Left renal cortex interstitium (tissue), 4 donors: ENCODE measurements at places on chromosomes 3 and 15.

GRCh38 chr3:160099834-160100233, 111.2 kb downstream of the IL12A start:
- DNase-seq = no peak

DNA sequence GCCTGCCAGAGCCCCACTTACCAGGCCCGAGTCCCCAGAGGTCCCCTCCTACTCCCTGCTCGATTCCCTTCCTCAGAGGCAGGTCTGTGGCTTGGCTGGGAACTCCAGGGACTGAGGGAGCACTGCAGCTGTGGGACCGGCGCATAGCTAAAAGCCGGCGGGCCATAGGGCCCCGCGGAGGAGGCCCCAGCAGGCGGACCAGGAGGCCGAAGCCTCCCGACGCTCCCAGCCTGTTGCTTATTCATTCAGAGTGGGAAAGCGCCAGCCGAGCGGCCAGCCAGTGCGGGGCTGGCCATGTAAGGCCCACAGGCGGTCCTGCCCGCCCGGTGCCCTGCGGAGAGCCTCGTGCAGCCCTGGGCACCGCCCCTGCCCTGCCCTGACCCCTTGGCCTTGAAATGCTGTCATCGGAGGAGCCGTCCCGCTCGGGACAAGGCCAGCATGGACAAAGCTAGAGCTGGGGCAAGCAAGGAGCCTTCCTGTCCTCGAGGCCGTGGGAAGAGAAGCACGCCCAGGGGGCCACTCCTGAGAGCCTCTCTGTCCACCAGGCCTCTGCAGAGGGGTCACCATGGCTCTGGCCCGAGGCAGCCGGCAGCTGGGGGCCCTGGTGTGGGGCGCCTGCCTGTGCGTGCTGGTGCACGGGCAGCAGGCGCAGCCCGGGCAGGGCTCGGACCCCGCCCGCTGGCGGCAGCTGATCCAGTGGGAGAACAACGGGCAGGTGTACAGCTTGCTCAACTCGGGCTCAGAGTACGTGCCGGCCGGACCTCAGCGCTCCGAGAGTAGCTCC, at the start of gene LOXL1:
Gene LOXL1 (plus strand): TSS at position 244 of the 784 bp plus-strand sequence. CDS start 322 bp downstream, at position 566.
- DNase-seq = peak; percentile 68

GRCh38 chr3:141151439-141151838, 80.2 kb upstream of the PXYLP1 start:
- DNase-seq = no peak

DNA sequence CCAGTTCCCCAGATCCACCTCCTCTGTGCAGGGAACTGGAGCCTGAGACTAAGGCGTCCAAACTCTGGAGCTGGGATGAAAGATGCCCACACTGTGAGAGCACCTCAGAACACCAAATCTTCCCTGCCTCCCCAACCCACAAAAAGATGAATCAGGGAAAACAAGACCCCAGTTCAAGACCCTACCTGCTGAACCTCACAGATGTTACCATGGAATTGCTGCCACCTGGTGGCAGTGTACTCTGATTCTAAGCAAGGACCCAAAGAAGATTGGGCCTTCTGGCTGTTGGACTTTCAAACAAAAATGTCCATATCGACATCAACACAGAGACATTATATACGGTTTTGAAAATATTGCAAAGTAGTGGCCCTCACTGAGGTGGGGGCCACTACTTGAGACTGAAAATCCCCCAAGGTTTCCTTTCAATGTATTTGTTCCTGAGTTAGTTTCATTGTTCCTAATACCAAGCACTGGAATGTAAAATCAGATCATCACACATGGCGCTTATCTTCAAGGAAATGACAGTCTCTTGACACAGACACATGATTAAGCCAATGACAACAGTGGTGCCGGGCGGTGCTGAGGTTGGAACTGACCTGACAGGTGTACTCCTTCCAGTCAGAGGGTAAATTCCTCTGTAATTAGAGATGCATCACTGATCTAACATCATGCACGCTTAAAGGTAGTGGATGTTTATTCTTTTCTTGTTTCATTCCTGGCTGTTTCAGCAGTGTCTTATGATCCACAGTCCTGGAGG, 67.6 kb downstream of the SLC6A11 start:
- DNase-seq = no peak

DNA sequence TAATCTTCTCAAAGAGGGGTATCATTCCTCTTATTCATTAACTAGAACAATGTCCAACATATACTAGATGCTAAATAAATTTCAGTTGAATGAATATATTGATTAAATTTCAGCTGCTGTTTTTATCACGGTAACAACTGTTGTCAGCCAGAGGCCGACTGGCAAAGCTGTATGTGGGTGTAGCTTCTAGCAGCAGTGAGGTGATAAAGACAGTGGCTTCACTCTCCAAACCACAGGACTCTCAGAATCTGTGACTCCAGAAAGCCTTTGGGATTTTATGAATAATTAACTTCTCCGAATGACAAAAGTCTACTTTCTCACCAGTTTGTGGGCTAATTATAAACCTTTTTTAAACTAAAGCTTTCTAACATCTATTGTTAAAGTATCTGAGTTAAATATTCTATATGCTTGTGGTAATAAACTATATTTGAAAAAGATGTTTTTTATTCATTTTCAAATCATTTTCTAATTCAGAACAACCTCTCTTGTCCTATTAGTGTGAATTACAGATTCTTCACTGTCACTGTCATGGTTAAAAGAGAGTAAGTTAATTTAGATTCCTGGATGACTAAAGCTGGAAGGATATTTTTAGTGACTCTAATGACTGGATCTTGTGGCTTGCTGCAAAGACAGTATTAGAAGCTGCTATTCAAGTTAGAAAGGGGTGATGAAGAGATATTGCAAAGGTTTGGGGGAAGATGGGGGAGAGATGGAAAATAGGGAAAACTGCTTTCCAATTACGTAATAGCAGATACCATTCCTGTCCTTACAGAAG, 796.4 kb upstream of the ARPP21 start:
- no peak for DNase-seq

GRCh38 chr3:30544812-30545211, 61.6 kb upstream of the TGFBR2 start:
- DNase-seq = no peak

DNA sequence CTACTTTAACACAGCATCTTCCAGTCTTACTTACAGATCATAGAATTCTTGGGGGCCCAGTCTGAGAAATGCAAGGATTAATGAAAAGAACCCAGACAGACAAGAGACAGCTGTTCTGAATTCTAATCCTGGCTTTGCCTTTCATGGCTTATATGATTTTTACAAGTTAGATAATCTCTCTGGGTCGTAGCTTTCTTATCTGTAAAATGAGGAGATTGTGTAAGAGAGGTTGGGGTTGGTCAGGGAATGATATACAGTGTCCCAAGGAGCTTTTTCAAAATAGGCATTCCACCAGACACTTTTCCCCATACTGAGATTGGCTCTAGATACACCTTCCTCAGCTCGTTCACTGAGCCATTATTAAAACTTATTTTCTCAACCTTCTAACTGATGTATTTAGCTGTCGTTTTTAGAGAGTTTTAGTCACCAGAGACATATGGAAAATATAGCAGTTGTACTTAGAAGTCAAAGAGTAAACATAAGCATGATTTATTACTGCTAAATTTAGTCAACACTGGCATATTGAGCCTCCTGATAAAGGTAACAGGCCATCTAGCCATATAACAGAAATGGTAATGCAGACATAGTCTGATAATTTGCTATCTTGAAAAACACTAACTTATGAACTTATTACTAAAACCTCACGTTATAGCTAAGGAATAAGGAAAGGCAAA, 163.0 kb upstream of the MLF1 start:
- DNase-seq = no peak

DNA sequence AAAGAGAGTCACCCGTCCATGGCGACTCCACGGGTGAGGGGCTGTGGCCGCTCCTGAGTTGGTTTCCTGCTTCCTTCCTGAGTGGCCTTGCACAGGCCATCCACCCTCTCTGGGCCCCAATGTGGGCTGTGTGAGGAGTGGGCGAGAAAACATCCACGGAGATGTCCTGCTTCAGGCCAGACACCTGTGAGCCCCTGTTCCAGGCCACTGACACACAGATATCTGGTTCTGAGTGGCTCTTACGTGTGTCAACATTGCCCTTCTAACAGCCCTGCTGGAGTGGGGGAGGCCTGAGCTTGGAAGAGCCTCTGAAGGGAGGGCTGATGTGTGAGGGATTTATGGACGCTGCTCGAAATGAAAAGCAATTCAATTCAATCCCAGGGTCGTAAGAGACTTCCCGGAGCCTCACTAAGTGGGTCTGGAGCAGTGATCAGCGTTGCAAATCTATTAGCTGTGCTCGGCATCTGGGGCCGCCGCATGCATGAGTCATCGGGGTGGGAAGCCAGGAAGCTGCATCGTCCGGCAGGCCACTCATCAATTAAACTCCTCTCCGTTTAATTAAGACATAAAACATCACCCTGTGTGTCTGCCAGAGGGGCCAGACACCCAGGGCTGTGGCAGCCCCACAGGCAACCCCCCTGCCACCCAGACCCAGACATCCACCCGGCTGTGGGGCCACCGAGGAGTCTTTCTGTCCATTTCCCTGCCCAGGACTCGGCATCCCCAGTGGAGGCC, 20.0 kb upstream of the PRR23E start:
- DNase-seq = no peak

- DNase-seq = peak; percentile 87
Observed at GRCh38 chr3:45841757-45842491, at the start of gene LZTFL1. TSS of gene LZTFL1 (minus strand) at chr3:45842119. CDS start at chr3:45841991, 128 bp downstream.

- DNase-seq = no peak
Observed at GRCh38 chr3:95905182-95905581, 909.2 kb upstream of the EPHA6 start.

- DNase-seq = peak; percentile 2
Observed at GRCh38 chr3:51434746-51435327, 43.8 kb downstream of the RBM15B start.

- DNase-seq = no peak
Observed at GRCh38 chr3:129701161-129701560, 94.7 kb upstream of the PLXND1 start.

DNA sequence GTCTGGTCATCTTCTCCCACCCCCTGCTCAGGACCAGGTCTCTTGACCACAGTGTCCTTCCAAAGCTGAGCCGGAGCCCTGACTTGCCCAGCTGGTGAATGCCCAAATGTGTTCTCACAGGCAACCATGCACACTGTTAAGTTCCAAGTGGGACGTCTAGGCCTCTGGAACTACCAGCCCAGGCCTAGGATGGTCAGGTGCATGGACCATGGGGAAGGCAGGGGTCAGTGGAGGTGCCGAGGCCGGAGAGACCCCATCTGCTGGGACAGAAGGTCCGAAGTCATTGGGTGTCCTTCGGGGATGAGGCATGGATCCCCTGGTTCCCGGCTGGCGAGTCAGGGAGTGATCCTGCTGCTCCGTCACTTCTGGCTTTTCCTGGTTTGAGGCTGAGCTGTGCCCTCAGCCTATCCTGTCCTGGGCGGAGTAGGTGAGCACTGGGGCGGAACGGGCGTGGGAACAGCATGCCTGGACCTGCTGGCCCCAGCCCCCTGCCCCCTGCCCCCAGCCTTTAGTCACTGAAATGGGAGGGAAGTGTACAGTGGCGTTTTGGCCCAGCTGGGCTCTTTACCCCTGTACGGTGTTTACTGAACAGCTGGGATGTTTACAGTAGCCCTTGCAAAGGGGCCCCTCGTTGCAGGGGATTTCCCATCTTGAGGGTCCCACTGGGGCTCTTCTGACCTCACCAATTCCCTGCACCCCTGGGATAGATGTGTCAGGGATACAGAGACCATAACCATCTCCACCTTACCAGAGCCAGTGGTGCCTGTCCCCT, 12.1 kb downstream of the SEMA3F start:
- no peak for DNase-seq

- no peak for DNase-seq
Observed at GRCh38 chr15:63892794-63893441, 59.2 kb upstream of the HERC1 start.

DNA sequence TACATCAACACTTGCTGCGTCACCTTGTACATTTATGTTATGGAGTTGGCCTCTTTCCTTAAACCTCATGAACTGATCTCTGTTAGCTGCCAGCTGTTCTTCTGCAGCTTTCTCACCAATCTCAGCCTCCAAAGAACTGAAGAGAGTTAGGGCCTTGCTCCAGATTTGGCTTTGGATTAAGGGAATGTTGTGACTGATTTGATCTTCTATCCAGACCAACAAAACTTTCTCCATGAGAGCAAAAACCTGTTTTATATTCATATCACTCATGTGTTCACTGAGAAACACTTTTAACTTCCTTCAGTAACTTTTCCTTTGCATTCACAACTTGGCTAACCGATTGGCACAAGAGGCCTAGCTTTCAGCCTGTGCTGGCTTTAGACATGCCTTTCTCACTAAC, 1156.0 kb upstream of the CADM2 start:
- no peak for DNase-seq

- DNase-seq = no peak
Observed at GRCh38 chr3:42491881-42492507, 10.4 kb upstream of the VIPR1 start.

- DNase-seq = peak; percentile 59
Observed at GRCh38 chr3:195210266-195210973, 60.5 kb downstream of the XXYLT1 start.

DNA sequence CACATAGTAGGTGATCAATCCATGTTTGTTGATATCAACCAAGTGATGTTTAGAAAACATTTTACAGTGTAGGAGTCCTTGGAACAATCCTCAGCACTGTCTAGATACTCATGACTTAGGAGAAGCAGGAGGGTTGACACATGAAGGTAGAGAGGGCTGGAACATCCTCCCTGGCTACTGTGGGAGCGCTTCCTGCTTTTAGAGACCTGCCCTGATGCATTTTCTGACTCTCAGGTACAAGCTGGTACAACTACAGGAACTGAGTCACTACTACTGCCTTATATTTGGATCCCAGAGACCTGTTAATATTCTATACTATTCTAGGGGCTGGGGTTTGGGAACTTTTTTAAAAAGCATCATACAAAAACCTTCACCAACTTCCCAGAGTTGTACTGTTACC, 20.1 kb downstream of the GPR156 start:
- no peak for DNase-seq

- DNase-seq = no peak
Observed at GRCh38 chr15:45231132-45231531, 20.9 kb upstream of the SLC28A2 start.

GRCh38 chr15:62552444-62552843, 387.4 kb upstream of the C2CD4B start:
- DNase-seq = no peak

- no peak for DNase-seq
Observed at GRCh38 chr3:79405183-79405582, 362.6 kb downstream of the ROBO1 start.

GRCh38 chr3:113212150-113212843, 940 bp downstream of the BOC start:
- DNase-seq = no peak
